ENCODE measurements at places on chromosomes 7 and 10.

- DNase-seq = no peak
These were observed 171.0 kb downstream of the GRID1 start for GRCh38 chr10:86195521-86196157.

- DNase-seq = no peak
These were observed 21.2 kb upstream of the IGF2BP3 start for GRCh38 chr7:23491502-23491901.

GRCh38 chr10:17143055-17143690, 13.6 kb upstream of the CUBN start:
- DNase-seq = no peak

GRCh38 chr10:114714281-114714741, 56.2 kb upstream of the ABLIM1 start:
- peak; percentile 91 for DNase-seq

DNA sequence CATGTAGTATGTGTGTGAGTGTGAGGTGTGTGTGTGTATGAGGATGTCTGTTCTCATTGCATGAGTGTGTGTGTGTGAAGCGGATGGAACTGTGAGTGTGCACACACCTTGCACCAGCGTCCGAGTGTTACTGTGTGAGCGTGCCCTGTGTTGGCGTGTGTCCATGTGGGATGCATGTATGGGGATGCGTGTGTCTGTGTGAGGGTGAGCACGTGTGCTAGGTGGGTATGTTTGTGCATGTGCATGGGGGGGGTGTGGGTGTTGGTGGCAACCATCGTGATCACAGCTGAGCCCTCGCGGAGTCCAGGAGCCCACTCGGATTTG, 6.4 kb downstream of the KNDC1 start:
- DNase-seq = no peak

GRCh38 chr10:112490545-112490944, 43.5 kb downstream of the VTI1A start:
- no peak for DNase-seq

DNA sequence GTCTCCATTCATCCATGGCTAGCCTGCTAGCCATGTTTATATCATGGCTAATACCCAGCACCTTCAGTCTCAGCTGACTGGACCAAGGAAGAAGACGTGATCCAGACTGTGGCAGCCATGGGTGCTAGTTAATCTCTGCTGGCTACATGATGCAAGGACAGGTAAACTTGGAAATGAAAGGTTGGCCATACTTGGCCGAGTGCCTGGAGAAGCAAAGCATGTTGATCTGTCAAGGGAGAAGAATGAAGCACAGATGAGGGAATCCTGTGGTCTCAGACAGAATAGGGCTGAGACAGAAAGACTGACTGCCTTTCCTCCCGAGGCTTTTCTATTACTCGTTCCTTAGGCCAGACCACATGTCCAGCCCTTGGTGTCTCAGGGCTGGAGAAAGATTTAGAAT, 41.1 kb downstream of the CPVL start:
- DNase-seq = no peak

DNA sequence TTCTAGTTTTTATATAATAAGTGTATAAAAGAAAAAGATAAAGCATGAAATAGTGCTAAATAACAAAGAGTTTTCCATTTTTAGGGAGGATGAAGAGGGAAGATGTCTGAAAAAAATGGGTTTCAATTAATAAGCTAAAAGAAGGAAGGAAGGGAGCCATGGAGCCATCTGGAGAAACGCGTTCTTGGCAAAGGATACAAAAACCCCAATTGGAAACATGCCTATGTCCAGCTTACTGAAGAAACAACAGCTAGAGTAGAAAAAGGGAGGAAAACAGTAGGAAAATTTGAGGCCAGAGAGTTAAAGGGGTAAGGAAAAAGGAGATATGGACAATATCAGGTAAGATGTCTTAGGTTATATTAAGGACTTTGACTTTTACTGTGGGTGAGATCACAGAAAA, 416.2 kb upstream of the GHITM start:
- no peak for DNase-seq
